Caudate nucleus (tissue), 63 donors: ENCODE measurements at places on chromosomes 2 and 18.
A peak's percentile ranks its signal among the peaks of the same experiment; 100 is the strongest.

DNA sequence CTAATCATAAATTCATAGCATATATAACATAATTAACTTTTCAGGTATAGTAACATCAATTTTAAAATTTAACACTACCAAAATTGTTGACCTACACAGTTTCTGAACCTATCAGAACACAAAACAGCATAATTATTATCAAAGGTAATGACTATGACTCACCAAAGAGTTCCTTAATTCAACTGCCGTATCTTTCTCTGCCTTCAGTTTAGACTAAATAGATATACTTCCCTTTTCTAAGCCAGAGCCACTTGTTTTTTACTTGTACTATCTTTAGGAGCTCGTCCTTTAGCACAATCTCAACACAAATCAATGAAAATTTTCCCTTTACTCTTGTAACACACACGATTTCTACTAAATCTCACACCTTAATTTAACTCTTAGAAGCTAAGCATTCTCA is 54.4 kb downstream of the CCDC88A start:
- DNase-seq: no peak

- DNase-seq: no peak
Measured at GRCh38 chr2:85012855-85013254, 41.9 kb downstream of the KCMF1 start.

GRCh38 chr2:178905261-178905660 is 98.0 kb upstream of the TTN start:
- DNase-seq: no peak

DNA sequence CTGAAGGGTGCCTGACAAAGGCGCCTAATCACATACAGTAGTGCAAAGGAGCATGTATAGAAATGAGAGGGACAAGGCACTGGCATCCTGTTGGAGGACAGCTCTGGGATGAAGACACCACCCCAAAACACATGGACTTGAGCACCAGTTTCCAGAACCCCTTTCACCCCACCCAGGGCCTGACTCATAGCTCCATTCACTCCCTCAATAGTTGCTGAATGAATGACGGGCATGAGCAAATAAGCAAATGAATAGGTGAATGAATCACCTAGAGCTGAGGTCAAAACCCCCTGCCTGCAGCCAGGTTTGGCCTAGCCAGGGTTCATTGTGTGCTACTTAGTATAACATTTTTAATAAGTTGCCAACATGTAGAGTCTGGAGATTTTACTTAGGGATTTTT is 66.3 kb downstream of the NRP2 start:
- DNase-seq: no peak

- DNase-seq: no peak
Measured at GRCh38 chr2:14759082-14759481, 126.6 kb downstream of the LRATD1 start.

DNA sequence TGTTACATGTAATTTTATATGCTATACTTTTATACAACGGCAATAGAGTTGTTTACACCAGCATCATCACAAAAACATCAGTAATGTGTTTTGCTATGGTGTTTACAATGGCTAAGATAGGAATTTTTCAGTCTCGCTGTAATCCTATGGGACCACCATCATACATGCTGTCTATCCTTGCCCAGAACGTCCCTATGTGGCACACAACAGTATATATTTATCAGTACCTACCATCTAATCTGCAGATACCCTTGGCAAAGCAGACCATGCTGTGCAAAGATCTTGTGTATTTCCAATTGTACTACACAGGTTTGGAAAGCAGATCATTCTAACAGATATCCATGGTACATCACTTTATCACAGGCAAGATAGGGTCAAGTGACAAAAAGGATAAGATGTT is 15.3 kb downstream of the RPL31 start:
- DNase-seq: no peak

DNA sequence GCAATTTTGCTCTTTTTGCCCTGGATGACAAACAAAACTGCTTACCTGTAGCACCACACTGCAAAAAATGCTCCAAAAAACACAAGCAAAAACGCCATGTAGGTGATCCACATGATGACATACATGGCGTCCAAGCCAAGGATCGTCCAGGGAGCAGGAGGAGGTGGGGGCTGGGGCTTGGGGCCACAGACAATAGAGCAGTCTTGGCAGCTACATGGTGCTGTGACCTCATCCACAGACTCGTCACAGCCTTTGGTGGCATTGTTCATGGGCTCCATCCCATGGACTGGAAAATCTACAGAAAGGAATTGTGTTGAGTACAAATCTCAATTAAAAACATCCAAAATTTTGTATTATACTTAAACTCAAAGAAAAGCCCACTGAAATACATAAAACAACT is 26.1 kb downstream of the NPC1 start:
- peak; percentile 63 for DNase-seq

GRCh38 chr18:48798334-48799245 is 152.2 kb downstream of the SMAD7 start:
- no peak for DNase-seq

- no peak for DNase-seq
Measured at GRCh38 chr2:189341077-189341476, 100.2 kb upstream of the WDR75 start.

DNA sequence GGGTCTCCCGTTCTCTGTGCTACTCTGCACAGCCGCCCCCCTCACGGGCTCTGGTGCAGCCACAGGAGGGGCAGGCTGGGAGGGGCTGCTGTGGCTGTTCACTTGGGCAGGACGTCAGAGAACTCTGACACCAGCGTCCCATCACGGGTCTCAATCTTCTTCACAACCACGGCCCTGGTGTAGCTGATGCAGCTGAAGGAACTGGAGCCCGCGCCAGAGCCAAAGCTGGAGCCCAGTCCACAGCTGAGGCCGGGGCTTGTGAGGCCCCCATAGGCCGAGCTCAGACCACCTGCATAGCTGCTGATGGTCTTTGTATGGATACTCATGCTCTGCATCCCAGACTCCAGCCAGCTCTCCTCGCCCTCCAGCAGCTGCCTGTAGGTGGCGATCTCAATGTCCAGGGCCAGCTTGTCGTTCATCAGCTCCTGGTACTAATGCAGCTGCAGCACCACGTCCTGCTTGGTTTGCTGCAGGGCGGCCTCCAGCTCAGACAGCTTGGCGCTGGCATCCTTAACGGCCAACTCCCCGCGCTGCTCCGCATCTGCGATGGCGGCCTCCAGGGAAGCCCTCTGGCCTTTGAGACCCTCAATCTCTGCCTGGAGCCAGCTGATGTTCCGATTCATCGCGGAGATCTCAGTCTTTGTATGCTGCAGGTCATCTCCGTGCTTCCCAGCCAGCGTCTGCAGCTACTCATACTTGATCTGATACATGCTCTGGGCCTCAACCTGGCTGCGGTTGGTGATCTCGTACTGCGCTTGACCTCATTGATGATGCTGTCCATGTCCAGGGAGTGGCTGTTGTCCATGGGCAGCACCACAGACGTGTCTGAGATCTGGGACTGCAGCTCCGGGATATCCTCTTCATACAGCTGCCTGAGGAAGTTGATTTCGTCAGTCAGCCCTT is 7.4 kb upstream of the DUSP19 start:
- DNase-seq: no peak

DNA sequence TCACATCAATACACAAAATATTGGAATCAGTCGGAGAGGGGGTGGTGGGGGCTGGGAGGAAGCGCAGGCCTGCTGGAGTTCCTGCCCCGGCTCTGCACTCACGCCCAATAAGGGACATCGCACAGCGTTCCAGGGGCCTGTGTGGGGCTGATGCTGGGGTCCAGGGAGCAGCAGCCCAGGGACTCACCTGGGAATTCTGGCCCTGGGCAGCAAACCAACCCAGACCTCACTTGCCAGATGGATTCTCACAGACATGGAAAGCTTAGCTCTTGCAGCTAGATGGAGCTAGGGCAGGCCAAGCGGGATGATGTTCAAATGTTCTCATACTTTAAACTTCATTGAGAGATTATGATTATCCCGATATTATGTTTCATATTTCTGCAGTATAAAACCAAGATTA is 266.6 kb upstream of the TANK start:
- no peak for DNase-seq

DNA sequence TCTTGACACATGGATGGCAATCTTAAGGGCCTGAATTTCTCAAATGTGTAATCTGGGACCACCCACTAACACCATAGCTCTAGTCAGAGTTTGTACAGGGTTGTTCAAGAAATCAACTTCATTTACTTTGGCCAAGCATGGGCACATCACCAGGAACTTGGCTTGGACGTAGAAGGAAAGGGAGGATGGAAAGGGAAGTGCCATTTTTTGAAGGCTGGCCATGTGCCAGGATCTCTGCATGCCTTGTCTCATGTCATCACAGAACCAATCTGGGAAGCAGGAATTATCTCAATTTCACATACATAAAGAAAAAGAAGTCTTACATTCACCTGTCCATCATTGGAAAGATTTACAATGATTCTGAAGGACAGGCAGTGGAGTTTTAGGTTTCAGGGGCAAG is 128.1 kb downstream of the ANTXR1 start:
- no peak for DNase-seq

DNA sequence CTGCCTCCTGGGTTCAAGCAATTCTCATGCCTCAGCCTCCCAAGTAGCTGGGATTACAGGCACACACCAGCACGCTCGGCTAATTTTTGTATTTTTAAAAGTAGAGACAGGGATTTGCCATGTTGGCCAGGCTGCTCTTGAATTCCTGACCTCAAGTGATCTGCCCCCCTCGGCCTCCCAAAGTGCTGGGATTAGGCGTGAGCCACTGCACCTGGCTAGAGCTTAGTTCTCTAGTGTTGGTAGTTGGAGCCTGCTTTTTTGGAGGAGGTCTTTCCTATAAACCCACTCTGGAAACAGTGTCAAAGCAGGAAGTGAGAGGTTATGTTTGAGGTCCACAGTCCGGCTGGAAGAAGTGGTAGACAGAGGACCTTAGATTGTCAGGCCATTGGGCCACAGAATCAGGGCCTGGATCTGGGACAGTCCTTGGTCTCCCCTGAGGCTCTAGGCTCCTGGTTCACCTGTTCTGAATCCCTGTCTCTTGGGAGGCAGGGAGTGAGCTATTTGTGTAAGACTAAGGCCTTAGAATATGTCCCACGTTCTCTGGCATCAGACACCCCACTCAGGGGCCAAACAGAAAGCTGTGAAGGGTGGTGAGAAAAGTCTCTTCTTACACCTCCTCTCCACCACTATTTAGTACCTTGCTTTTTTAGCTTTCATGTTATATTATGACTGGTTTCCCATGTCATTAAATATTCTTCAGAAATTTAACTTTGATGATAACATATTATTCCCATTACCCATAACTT is 34.5 kb downstream of the PCBP1 start:
- DNase-seq: no peak

- no peak for DNase-seq
Measured at GRCh38 chr2:118056801-118057200, 31.5 kb upstream of the INSIG2 start.

- DNase-seq: no peak
Measured at GRCh38 chr2:39602616-39603015, 63.1 kb upstream of the TMEM178A start.

DNA sequence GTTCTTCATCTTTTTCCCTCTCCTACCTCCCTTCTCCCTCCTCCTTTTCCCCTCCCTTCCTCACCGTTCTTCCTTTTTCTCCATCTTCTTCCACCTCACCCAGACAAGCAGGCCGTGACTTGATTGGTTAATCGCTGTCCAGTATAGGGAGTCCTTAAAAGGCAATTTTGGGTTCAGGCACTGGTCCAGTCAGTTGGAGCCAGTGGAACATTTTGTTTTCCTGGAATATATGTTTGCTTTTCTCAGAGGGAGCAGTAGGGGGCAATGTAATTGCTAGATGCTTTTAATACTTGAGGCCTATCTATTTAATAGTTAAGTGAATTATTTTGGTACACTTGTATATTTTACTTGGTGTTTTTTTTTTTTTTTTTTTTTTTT is 15.0 kb downstream of the ELAC1 start:
- no peak for DNase-seq

GRCh38 chr2:49973917-49974368 is 819.6 kb upstream of the FSHR start:
- peak; percentile 80 for DNase-seq

DNA sequence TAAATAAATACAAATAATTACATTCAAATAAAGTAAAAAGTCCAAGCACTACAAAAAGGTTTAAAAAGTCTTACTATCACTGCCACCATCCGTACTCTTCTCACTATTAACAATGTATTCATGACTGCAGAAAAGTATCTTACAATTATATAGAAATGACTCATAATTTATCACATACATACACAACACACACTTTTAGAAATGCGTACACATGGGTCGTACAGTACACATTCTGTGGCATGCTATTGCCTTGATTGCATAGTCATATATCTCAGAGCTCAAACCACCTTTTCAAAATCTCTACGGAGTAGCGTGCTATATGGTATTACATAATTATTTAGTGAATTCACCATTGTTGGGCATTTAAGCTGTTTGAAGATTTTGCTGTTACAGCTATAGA is 41.6 kb upstream of the ANXA4 start:
- DNase-seq: no peak

GRCh38 chr18:74353169-74353775 is 37.6 kb downstream of the C18orf63 start:
- peak; percentile 5 for DNase-seq

GRCh38 chr2:10223932-10224720 is 78.6 kb upstream of the HPCAL1 start:
- DNase-seq: no peak

DNA sequence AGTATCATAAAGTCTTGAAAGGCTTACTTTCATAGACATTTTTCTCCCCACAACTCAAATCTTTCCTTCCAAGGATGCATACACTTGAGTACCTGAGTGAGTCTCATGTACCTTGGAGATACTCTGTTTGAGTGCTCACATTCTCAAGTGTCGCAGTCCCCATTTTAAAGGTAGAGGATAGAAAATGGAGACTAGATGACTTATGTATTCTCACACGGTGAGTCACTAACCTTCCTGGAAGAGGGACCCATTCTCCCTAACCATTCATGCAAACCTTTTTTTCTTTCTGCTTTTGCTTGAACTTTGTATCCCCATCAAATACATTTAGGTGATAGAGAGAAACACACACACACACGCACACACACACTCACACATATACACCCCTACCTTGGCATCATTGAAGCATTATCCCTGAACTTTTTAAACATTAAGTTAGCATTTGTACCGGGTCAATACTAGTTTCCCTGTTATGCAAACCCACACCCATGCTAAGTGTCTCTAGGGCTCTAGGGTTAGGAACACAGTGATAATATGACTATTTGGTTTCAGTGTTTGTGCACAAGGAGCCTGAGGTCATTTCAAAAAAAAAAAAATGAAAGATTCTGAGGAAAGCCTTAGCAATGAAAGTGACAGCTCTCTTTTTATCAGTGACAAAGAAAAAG is 236.2 kb downstream of the IKZF2 start:
- no peak for DNase-seq

DNA sequence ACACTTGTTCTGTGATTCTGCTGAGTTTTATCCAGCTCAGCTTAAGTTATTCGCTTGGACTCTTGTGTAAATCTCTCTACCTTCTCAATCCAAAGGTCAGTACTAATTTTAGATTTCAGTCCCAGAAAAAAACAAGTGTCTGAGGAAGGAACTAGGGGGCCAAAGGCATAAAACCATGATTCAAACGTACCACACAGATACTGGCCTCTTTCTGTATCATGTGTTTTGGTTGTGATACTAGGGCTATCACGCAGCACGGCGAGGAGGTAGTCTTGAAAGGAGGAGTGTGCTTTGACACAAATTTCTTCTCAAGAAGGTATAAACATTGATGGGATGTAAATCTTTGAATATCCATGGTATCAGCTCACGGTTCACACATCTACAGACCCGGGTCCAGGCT is 8.3 kb downstream of the SERPINE2 start:
- DNase-seq: no peak

- DNase-seq: no peak
Measured at GRCh38 chr2:119053700-119054436, 104.7 kb downstream of the C1QL2 start.
